ENCODE measurements at places on chromosomes 2 and 18.

GRCh38 chr2:102185347-102185746, 1.5 kb upstream of the IL1RL2 start:
- no peak for DNase-seq

DNA sequence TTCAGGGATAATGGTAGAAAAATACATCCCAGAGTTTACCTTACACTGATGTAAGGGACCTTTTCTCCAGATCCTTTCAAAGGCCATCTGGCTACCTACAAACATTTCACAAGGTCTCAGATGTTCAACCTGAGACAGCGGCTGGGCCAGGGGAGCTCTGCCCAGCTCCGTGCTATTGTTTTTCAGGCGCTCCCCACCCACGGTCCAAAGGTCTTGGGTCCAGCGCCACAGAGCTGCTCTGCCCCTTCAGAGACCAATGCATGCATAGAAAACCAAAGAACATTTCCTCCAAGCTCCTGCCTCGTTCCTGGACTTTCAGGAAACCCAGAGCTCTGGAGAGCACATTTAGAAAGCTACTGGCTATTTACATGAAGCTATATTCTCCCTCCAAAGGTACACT, 40.3 kb downstream of the COPS8 start:
- DNase-seq, result no peak

DNA sequence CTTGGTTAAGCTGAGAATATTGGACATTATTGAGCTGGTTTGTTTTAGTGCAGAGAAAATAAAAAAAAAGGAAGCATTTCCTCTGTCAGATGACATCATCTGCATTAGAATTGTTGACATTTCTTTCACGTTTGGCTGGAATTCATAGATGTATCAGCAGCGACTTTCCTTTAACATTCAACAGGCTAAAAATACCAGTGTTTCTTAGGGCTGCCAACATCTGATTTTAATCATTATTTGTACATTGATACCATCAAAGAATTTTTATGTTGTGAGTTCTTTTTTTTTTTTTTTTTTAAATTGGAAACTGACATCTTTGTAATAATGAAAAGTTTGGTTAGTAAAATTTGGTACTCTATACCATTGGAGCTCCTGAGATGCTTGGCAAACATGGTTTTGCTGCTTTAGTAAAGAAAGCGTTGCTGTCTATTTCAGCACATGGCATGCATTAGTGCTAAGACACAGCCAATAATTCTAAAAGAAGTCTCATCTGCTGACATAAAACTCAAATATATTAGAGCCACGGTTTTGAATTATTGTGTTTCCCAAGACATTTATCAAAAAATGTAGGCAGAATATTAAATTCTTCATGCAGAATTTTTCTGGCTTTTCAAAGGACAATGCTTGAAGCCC, 33.6 kb downstream of the GTF2A1L start:
- DNase-seq, result no peak

DNA sequence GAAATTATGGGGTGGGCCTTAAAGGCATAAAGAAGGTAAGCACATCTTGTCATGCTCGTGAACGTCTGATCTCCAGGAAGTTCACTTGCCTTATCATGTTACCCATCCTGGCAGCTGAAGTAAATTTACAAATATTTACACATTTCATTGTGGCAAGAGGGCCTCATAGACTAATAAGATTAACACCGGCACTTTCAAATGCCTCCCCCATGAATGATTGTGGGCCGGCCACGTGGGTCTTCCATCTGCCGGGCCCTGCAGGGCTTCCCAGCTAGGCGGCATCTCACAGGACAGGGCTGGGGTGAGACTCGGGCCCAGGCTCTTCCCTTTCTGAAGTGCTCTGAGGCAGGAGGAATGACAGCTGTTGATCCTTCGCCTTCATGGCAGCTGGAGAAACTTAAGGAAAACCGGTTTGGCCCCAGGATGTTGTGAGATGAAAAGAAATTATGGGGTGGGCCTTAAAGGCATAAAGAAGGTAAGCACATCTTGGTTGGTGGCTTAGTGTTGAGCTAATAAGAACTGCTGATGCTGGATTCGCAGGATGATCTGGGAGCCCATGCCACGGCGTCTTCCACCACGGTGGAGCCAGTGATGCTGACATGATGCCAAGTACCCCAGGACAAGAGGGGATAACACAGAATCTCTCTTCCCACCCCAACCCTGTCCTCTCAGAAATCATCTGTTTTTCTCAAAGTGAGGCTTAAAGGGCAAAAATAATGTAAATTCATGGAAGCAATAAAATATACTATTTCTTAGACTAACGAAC, 176.3 kb downstream of the SEPTIN10 start:
- DNase-seq, result no peak

GRCh38 chr2:141062443-141062842, 1068.4 kb downstream of the LRP1B start:
- DNase-seq, result no peak

DNA sequence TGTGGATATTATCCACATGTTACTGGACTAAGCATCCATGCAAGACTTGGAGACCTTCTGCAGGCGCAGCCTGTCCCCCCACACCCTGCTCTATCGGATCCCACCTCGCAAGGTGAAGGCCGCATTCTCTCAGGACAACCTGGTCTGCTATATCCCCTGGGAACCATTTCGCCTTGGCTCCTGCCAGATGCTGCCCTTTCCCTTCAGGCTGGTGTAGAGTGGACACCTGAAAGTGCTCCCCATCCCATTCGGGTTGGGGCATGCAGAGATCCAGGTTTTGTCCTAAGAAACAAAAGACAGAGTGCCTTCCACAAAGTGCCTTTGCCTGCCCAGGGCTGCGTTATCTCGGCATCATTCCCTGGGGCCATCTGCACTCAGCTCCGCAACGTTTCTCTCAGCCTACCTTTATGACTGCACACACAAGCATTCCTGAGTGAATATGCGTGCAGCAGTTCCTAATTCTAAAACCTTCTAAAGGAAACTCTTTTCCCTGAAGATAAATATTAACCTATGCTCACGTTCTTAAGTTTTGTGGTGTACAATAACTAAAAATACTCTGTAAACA, 20.5 kb downstream of the FHL2 start:
- DNase-seq, result no peak

GRCh38 chr2:233141901-233142300, 81.8 kb downstream of the INPP5D start:
- no peak for DNase-seq

DNA sequence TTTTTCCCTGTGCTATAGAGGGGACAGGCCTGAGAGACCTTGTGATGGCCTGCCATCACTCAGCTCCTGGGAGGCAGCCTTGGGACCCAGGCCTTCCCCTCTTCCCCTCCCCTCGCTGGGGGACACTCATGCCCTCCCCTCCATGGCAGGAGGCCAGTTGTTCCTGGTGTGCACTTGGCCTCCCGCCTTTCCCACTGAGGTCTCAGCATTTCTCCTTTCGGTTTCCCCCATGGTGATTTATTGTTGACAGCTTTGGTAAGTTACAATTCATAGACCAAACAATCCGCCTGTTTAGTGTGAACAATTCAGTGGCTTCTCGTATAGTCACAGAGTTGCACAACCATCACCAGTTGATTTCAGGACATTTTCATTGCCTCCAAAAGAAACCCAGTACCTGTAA, 10.2 kb upstream of the CNDP1 start:
- peak; percentile 55 for DNase-seq

- DNase-seq, result no peak
These were observed 1.1 kb downstream of the VAMP8 start for GRCh38 chr2:85578243-85579180.

GRCh38 chr2:69073928-69074570, 61.1 kb downstream of the ANTXR1 start:
- no peak for DNase-seq

- DNase-seq, result peak; percentile 57
These were observed 10.6 kb downstream of the IL1F10 start for GRCh38 chr2:113078350-113078839.

GRCh38 chr2:222102575-222103349, 196.0 kb downstream of the PAX3 start:
- no peak for DNase-seq

- no peak for DNase-seq
These were observed 52.6 kb upstream of the NFU1 start for GRCh38 chr2:69489793-69490192.

- DNase-seq, result no peak
These were observed 74.8 kb downstream of the ARHGAP15 start for GRCh38 chr2:143204062-143204461.

GRCh38 chr2:48445091-48445725, 84.7 kb upstream of the STON1 start:
- no peak for DNase-seq

- no peak for DNase-seq
These were observed 78.9 kb upstream of the B3GNT2 start for GRCh38 chr2:62116983-62117382.

DNA sequence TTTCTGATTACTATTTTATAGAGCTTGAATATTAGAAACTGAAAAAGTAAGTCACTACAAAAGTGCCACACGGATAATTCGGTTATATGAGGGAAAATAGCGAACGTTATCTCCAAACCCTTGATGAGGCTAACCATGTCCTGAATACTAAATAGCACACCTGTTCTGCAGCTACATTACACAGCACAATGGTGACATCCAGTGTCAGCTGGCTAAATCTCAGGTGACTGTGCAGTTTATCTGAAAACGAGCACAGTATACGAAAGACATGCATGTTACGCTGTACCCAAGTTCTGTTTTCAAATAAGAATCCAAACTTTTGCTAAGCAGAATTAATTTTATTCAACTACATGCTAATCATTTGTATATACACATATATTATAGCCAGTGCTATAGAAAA, 9.0 kb downstream of the CCDC68 start:
- no peak for DNase-seq

DNA sequence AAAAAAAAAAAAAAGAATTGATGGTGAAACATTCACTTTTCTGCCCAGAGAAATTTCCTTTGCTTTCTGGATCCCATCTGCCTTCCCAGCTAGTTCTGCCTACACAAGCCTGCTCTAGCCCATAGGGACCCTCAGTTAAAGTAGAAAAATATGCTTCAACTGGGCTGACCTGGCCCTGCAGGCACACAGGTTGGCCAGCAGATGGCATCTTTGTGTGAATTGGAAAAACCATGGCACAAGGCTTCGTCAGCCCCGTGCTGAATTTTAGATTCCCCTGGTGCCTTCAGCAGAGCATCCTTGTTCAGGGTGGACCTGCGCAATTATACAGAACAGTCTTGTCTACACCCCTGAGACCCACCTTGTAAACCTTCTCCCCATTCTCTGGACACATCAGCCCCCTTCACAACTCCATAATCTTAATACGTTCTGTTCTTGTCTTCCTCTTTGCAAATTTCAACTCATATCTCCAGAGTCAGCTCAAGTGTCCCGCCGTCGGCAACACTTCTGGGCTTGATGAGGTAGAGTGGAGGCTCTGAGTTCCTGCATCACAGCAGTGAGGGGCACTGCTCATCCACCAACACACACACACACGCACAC, 114.5 kb downstream of the INSIG2 start:
- peak; percentile 51 for DNase-seq

GRCh38 chr2:240768216-240768615, 51.8 kb downstream of the KIF1A start:
- no peak for DNase-seq

DNA sequence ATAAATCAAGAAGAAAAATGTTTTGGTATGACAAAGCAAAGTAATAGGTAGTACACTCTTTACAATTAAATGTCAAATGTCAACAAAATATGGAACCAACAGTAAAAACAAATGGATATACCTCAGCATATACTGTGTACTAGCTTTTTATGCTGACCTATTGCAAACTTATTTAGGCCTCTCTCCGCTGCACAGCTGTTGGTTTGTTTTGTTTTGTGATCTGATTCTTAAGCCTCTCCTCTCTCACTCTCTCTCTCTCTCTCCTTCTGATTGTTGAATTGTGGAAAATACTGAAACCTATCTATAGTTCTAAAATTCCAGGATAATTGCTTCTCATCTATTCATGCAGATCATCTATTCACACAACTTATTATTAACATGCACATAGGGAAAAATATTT, 154.9 kb upstream of the ARHGAP28 start:
- no peak for DNase-seq

- DNase-seq, result no peak
These were observed 33.3 kb upstream of the SLC35F6 start for GRCh38 chr2:26730549-26731344.

DNA sequence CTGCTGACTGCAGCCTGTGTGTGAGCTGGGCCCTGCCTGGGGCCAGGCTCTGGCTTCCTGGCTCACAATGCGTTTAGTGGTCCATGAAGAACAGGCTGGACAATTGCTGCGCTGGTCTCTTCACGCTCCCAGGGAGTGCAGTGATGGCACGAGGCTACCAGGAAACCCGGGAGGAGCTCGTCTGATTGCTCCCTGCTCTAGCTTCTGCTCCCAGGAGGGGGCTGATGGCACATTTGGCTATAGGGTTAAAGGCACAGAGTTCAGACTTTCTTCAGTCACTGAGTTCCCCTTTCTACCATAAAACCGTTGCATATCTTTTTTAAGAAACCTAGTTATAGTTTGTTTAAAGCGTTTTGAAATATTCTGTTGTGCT, 60.1 kb downstream of the KCNF1 start:
- no peak for DNase-seq

DNA sequence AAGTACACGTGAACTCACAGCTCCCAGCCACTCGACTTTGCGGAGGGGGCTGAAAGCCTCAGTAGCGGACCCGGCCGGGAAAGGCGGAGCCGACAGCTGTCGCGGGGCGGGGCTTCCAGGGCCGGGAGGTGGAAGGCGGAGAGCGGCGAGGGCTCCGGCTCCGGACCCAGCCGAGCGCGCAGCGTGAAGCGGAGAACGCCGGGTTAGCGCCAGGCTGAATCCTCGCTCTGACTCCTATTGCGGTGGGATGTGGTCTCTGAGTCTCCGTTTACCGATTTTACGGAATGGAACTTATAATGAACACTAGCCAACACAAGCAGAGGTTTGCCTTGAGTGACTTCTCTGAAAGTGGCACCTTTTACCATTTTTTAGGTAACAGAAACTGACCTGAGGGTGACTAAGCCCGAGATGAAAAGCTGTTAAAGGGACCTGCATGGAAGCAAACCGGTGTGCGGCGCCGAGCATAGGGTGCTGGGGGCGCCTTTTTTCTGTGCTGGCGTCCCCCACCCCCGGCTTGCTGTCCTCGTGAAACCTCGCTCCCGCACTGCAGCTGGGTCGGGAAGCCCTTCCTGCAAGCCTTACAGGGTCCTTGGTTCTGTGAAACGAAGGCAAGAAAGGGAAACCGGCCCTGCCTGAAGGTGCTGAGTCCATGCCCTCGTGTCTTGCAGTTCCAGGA, 72.9 kb downstream of the EN1 start:
- DNase-seq, result peak; percentile 53

DNA sequence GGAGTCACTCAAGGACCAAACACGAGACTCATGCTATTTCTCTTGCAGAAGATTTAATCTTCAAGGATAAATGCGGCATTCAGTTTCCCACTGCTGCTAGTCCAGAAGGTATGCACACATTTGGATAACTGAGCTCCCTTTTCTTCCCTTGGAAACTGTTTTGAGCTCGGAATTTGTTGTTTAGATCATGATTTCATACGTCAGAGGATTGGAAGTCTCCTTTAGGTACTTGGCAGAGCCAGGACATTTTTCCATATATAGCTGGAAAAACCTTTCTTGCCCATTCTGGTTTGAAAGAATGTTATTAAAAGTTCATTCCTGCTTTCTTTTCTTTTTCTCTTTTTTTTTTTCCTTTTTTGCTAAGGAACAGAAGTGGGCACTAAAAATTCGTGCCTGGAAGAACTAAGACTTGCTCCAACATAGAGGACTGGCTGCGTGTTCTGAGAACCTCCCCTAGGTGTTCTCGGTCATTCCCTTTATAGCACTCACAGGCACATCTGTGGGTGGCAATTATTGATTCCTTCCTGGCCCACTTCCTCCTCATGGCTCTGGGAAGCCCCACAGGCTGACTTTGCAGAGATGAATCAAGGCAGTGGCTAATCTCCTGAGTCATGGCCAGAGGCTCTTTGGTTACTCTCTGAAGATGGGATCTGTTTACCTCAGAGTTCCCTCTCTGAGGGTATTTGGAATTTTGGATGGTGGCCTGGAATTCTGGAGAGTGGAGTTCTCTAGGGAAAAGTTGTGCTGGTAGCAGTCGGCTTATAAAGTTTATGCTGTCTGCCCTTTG, 104.8 kb downstream of the PLCL1 start:
- no peak for DNase-seq
